Endothelial cell (in vitro differentiated cells): ENCODE measurements at places on chromosomes 1 and 21. TPM values are rescaled to one million over a fixed set of nuclear protein-coding genes. Genes with fewer than 3 reads are reported as not detected.

DNA sequence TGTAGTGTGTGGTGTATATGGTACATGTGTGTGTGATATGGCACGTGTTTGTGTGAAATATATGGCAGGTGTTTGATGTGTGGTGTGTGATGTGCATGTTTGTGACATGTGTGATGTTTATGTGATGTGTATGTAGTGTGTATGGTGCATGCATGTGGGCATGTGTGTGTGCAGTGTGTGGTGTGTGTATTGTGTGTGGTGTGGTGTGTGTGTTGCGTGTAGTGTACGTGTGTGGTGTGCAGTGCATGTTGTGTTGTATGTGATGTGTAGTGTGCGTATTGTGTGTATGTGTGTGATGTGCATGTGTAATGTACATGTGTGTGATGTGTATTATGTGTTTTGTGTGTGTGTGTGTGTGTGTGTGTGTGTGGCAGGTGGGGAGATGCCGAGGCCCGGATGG, 65.7 kb downstream of the SLC19A1 start:
- peak overlapping the region; percentile 2 for H3K4me3 ChIP-seq
- H3K27me3 ChIP-seq = peaks cover 8% of the 10 kb centered on the region
- no peak for DNase-seq
- peaks cover 14% of the 10 kb centered on the region for H3K4me1 ChIP-seq

GRCh38 chr1:32773764-32774463, 43.2 kb downstream of the YARS1 start:
- peaks cover 14% of the 10 kb centered on the region for H3K4me1 ChIP-seq
- H3K4me3 ChIP-seq = peak overlapping the region; percentile 74
- peaks cover 11% of the 10 kb centered on the region for H3K27me3 ChIP-seq

- no peak for DNase-seq
- peaks cover 25% of the 10 kb centered on the region for H3K36me3 ChIP-seq
- no peak overlapping the region for H3K4me3 ChIP-seq
- peaks cover 2% of the 10 kb centered on the region for H3K27me3 ChIP-seq
Measured at GRCh38 chr1:31054349-31054748, 11.2 kb downstream of the PUM1 start.

SYCP1 gene
- total RNA-seq = not detected

CSF3R gene
- total RNA-seq = 1.4 TPM

DNA sequence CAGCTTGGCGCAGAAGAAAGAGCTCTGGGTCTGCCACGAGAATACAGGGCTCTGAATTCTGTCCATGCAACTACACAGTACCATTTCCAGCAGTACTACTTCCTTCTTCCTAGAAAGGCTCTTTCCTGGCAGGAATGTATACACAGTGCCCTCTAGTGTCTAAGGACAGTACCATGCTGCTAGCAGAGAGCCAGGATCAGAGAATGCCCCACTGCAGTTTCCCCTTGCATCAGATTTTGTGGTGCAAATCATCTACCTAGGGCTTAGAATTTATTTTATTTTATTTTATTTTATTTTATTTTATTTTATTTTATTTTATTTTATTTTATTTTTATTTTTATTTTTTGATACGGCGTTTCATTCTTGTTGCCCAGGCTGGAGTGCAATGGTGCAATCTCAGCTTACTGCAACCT, 50.8 kb downstream of the PAX7 start:
- peaks cover 8% of the 10 kb centered on the region for H3K27me3 ChIP-seq
- no peak overlapping the region for H3K27ac ChIP-seq
